ENCODE measurements at places on chromosomes 7 and 10. TPM values are rescaled to one million over a fixed set of nuclear protein-coding genes. Genes with fewer than 3 reads are reported as not detected.

DNA sequence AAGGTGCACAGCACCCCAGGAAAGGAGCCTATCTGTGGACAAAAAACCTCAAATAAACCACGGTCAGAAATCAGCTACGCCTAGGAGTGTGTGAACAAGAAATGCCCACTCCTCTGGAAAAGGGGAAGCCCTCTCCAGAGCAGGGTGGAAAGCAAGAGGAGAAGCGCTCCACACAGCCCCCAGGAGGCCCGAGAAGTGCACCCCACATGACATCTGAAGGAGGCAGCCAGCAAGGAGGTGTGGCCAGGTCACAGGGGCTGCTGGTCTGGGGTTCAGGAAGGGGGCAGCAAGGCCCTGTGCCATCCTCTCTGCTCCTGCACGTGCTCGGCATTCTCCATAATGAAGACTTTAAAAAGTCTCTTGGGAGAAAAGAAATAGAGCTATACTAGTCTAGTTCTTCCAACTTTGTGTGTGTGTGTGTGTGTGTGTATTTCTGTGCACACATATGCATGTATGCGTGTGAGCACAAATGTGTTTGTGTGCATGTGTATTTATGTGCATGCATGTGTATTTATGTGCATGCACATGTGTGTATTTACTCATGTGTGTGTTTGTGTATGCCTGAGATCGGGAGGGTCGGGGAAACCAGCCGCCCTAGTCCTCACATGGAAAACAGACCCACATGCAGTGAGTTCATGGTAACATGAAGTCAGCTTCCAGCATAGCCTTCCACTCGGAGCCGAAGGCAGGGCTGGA, 76.5 kb downstream of the TNS3 start:
- DNase-seq: no peak

CFTR gene
- total RNA-seq: not detected

DNA sequence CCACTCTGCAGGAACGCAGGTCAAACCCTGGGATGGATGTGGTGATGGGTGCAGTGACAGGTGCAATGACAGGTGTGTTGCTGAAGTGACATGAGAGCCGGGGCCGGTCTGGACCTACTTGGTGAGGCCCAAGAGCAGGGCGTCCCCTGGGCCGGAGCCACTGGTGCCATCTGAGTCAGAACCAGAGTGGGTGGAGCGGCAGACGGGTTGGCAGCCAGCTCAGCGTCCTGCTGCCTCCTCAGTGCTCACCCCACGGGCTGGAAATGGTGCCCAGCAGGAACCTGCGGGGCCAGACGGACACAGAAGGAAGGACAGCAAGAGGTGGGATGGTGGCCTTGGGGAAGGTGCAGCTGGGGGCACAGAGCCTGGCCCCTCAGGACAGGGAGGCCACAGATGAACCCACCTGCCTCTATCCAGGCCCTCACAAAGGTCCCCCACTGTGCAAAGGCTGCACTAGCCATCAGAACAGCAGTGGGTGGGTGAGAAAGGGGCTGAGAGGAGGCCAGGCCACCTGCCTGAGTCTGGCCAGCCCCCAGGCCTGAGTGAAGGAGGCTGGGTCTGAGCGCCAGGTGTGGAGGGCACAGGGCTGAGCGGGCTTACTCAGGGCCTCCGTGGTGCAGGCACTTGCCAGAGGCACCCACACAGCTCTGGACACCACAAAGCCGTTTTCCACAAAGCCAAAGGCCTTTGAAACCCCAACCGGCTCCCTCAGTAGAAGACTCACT, 129.0 kb upstream of the PPP2R2D start:
- no peak for DNase-seq

NUP205 gene
- 119 TPM for total RNA-seq

POU6F2 gene
- not detected for total RNA-seq

- no peak for DNase-seq
These were observed 9.9 kb upstream of the CSGALNACT2 start for GRCh38 chr10:43128331-43128730.

DNA sequence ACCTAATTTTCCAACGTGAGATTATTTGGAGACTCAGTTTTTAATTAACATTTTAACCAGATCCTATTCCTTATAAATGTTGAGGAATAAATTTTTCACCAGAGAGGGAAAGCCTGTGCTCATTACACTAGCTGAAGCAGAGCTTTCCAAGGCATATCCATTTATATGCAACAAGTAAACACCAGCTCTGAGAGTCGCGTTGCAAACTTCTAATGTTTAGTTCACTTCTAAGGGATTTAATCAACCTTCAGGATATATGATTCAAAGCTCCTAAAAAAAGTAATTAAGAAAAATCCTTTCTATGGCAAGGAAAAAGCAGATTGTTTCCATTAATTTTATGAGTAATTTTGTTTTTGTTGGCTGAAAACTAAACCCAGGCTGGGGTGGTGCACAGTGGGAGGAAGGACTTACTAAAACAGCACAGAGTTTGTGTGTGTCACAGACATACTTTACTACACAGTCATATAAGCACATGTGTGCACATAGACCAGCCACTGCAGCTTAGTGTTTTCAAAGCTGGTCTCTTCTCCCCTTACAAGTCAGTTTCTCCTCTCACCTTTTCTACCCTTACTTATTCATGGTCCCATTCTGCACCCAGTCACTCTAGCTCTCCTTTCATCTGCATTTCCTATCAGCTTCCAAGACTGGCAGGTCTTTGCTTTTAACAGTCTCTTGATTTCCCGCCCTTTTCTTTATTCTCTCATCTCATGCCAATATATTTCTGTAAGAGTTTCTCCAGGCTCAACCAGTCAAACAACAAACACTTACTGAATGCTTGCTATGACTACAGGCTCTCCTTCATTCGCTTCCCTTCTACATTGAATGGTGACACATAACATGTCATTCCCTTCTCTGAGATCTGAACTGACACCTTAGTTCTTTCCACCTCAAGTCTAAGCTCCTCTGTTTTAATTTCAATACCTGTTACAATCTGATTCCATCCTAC, 81.1 kb upstream of the FZD1 start:
- DNase-seq: no peak
